ENCODE measurements at places on chromosomes 2 and 18.

DNA sequence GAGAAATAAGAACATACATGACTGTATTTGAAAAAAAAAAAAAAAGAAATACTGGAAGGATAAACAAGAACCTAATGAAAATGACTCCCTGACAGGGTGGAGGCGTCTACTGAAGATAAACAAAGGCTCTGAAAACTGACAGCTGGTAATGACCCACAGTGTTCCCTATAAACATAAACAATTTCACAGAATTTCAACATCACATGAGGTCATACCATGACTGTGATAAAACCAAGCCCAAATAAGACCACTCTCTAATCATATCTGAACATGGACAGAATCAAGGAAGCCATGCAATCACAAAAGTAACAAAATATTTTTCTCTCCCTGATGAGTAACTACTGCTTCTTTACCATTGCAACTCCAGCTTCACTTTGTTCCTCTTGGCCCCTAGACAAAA lies 159.3 kb downstream of the FAM124B start:
- DNase-seq, result no peak

DNA sequence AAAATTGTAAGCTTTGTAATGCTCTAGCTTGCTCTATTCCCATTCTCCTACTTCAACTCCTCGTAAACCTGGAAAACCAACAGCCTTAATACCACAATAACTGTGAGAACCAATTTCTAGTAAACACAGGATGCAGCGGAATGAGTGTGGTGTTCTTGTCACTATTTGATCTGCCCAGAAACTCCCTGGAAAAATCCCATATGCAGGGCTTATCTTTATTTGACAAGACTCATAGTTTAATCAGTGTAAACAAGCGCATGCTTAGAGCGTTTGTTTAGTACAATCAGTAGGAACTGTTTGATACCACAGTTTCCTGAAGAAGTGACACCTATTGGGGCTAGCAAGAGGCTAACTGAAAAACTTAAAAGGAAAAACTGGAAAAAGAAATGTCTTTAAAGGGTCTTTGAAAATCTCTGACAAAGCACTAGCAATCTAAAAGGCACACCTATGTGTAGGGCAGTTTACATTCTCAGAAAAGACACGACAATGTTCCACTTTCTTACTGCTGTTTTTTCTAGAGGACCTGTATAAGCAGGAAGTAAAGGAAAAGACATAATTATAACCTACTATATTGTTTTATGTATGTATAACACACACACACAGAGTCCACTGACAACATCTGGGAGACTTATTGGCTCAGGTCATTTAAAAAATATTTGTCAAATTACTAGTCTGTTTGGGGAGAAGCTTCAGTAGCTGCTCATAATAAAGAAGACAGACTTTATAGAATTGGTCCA lies 241.4 kb upstream of the KLHL14 start:
- no peak for DNase-seq

GRCh38 chr2:172102391-172103359 lies at the start of gene DLX2:
TSS of gene DLX2 (minus strand) at chr2:172102900. CDS start at chr2:172102538, 362 bp downstream.
- peak; percentile 55 for DNase-seq

- no peak for DNase-seq
Measured at GRCh38 chr2:236256366-236256985, 7.7 kb downstream of the ASB18 start.

GRCh38 chr2:127140538-127140937 lies 33.6 kb upstream of the BIN1 start:
- DNase-seq, result no peak

DNA sequence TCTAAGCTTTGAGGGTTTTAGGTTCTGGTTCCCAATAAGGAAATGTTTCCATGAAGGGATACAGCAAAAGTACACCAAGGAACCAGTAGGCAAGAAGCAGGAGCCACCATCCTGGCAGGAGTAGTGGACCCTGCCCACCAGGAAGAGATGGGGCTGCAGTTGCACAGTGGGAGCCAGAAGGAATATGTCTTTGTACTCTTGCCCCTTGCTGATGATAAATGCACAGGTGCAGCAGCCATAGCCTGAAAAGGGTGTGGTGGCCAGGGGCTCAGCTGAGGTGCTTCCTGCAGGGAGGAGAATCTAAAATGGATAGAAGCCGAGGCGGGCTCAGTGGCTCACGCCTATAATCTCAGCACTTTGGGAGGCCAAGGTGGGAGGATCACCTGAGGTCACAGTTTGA lies 27.5 kb downstream of the TMEM127 start:
- DNase-seq, result no peak

GRCh38 chr2:120109186-120110061 lies 96.5 kb downstream of the EPB41L5 start:
- DNase-seq, result no peak

- DNase-seq, result no peak
Measured at GRCh38 chr2:158505448-158505934, 48.7 kb downstream of the PKP4 start.

DNA sequence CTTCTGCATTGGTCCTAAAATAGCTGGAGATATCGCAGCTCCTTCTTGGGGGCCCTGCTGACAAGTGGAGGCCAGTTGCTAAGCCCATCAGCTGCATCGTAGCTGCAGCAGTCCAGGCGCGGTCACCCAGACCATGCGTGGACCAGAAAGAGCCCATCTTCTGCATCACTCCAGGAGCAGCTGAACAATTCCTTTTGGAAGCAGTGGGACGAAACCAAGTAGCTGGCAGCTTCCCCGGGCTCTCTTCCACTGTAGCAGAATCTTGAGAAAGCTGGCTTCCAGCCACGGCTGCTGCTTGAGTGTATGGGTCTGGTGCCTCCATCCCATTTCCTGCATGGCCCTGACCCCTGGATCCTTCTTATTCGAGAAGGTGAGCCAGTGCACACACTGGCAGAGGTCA lies 22.2 kb upstream of the CAB39 start:
- DNase-seq, result no peak

GRCh38 chr2:184078496-184078895 lies 519.8 kb upstream of the ZNF804A start:
- no peak for DNase-seq

DNA sequence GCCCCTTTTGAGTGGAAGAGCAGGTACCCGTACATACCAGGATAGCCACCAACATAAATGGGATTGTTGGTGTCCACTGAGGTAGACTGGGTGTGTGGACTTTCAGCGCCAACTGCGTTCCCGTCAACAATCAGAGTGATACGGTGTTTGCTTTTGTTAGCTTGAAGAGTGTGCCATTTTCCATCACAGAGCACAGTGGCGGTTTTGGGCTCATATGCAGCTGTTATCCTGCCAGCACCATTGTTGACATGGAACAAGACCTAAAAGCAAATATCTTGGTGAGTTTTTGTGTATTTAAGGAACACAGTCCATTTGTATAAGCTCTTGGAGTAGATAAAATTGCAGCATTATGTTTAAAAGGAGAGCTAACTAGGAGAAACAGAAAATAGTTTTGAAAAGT lies 174.5 kb downstream of the LAMA1 start:
- DNase-seq, result no peak

GRCh38 chr2:169997140-169997887 lies 170.1 kb downstream of the UBR3 start:
- DNase-seq, result no peak

- DNase-seq, result no peak
Measured at GRCh38 chr2:57407772-57408201, 638.8 kb upstream of the VRK2 start.

- no peak for DNase-seq
Measured at GRCh38 chr2:105290981-105291660, 38.4 kb downstream of the TGFBRAP1 start.

- DNase-seq, result peak; percentile 55
Measured at GRCh38 chr2:7672027-7672684, 754.9 kb downstream of the RNF144A start.

- no peak for DNase-seq
Measured at GRCh38 chr2:56624181-56624580, 440.4 kb downstream of the CCDC85A start.
